ENCODE measurements at places on chromosomes 1 and 21. TPM values are rescaled to one million over a fixed set of nuclear protein-coding genes. Genes with fewer than 3 reads are reported as not detected.

Gene EFNA1
- not detected for total RNA-seq

GRCh38 chr1:64167176-64167575 lies 36.2 kb upstream of the UBE2U start:
- DNase-seq, result no peak

Gene PLPPR5
- not detected for total RNA-seq

Gene SPRR2F
- total RNA-seq, result not detected

GRCh38 chr1:208924928-208925327 lies 658.6 kb upstream of the CAMK1G start:
- DNase-seq, result no peak

Gene RBBP4
- total RNA-seq, result 311 TPM

DNA sequence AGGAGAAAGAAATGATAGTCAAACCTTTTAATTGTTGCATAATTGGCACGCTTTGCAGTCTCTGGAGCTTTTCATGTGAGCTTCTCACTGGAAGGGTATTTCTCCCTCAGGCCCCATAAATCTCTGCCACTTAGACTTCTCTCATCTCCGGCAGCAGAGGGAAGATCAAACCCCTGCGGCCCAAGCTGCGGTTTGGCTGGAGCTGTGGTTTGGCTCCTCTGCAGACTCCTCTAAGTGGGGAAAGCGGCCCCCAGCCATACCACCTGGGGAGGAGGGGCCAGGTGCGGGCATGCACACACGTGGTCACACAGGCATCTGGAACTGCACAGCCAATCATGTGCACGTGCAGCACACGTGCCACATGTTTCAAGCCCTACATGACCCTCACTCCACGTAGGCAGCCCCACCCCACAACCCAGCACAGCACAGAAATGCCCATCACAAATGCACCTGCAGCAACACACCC lies 58.3 kb downstream of the UBE2T start:
- peak; percentile 24 for DNase-seq

GRCh38 chr21:46110499-46111192 lies 12.7 kb downstream of the COL6A2 start:
- DNase-seq, result no peak

GRCh38 chr1:62654744-62655143 lies 33.4 kb downstream of the DOCK7 start:
- no peak for DNase-seq

DNA sequence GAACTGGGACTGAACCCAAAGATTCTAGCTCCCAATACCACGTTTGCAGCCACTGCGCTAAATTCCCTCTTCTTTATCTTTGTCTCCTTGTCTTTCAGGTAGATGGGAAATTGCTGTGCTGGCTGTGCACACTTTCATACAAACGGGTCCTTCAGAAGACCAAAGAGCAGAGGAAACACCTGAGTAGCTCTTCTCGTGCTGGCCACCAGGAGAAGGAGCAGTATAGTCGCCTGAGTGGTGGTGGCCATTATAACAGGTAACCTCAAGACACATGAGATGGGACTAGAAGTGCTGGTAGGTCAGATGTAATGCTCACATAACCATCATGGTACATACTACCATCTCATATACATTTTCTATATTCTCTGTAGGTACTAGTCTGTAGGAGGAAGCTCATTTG lies 18.8 kb downstream of the FAM76A start:
- DNase-seq, result no peak

- DNase-seq, result no peak
Observed at GRCh38 chr1:205936311-205936710, 6.9 kb downstream of the SLC26A9 start.

- no peak for DNase-seq
Observed at GRCh38 chr1:10897321-10897980, 101.0 kb upstream of the CASZ1 start.

Gene ID3
- total RNA-seq, result 65.2 TPM
